ENCODE measurements at places on chromosomes 5 and 9.

GRCh38 chr9:133659516-133659915 lies 23.4 kb downstream of the DBH start:
- DNase-seq, result no peak

- DNase-seq, result no peak
Measured at GRCh38 chr9:93107151-93107824, 11.3 kb downstream of the CARD19 start.

DNA sequence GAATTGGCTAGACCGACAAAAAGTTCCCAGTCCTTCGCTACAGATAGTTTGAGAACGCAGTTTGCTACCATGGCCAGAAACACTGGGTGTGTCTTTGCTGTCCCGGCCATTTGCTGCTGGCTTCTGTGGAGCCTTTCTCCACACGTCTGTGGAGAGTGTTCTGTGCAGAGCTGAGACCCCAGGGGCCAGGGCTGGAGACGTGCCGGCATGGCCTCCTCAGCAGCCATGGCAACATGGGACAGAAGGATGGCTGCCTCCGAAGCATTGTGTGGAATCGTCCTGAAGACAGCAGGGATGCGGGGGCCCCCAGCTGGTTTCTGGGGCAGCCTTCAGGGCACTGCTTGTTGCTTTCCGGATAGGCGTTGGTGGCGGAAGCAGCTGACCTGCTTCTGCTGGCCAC lies 142.8 kb downstream of the GADD45G start:
- DNase-seq, result no peak

GRCh38 chr9:96449523-96449844 lies 485 bp upstream of the HABP4 start:
- no peak for DNase-seq

GRCh38 chr9:110141227-110141793 lies 66.6 kb downstream of the C9orf152 start:
- DNase-seq, result peak; percentile 94

DNA sequence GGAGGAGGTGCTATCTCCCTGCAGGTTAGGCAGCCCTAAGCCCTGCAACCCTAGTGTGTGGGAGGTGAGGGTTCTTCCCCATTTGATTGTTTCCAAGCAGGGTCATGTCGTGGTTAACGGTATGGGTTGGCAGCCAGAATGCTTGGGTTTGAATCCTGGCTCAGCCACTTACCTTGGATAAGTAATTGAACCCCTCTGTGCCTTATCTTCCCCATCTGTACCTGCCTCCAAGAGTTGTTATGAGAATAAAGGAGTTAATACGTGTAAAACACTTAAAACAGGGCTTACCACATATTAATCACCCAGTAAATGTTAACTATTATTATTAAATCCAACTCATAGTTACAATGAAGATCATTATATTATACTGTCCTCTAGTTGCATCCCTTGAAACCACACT lies 52.2 kb upstream of the SPATA31E1 start:
- no peak for DNase-seq

GRCh38 chr9:131500939-131501541 lies 1.7 kb upstream of the POMT1 start:
- peak; percentile 73 for DNase-seq

DNA sequence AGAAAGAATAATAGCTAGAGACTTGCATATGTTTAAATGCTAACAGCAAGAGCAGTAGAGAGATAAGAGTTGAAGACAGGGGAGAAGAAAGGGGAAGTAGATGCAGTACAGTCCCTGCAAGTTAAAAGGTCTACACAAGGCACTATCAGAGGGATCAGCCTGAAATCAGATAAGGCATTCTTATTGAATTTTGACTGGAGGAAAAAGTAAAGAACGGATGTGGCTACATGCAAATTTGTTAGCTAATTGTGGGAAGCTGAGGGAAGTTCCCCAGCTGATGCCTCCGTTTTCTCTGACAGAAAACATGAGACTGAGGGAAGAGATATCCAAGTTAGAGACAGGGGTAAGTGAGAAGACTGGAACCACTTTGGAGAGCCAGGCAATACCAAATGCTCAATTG lies 12.9 kb upstream of the RHOBTB3 start:
- peak; percentile 39 for DNase-seq

Measured in bronchial epithelial cell (primary cell).